Suppressor macrophage (primary cell): ENCODE measurements at places on chromosomes 11 and 22.
A peak's percentile ranks its signal among the peaks of the same experiment; 100 is the strongest.

DNA sequence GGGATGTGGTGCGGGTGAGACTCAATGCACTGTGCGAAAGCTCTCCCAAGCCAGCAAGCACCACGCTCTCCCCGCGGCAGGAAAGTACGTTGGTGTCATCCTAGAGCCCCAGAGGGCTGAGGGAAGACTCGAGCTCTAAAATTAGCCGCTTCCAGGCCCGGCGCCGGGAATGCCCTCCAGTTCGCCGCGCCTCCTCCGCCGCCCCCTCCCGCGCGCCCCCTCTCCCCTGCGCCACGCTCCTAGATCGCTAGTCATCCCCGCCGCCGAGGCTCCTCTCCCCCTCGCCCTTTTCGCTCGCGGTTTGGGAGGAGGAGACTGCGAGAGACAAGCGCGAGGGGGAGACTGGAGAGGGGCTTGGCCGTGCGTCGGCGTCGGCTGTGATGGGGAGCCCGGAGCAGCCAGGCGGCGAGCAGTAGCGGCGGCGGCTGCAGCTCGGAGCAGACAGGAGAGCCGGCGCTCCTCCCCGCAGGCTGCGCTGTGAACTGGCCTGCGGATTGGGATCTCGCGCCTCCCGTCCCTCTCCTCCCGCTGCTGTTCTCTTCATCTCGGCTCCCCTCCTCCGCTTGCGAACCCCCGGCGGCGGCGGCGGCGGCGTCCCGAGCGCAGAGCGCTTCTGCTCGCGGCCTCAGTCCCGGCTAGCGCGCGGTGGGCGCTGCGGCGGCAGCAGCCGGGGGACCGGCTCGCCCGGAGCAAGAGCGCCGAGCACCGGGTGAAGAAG, at the start of gene FAT3:
FAT3 (plus strand) TSS at position 412 of the 718 bp plus-strand sequence. CDS start 127,295 bp downstream, outside the sequence.
- no peak for DNase-seq

GRCh38 chr11:199782-200181, 6.9 kb downstream of the SCGB1C1 start:
- no peak for DNase-seq

DNA sequence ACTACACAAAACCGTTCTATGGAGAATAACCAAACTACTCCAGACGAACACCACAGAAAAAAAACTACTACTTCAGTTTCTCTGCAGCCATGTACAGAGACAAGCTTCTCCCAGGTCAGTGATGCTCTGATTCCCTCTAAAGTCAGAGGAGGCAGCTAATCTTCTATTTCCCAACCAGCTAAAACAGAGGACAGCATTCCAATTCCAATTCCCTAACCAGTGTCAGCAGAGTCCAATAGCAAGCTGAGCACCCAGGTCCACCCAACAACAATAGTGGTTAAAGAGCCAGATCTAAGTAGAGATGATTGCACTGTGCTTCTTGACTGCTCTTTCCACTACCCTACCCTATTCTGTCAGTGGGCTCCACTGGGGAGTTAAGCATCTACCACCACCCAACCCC, 6.7 kb downstream of the XKR3 start:
- DNase-seq = no peak

DNA sequence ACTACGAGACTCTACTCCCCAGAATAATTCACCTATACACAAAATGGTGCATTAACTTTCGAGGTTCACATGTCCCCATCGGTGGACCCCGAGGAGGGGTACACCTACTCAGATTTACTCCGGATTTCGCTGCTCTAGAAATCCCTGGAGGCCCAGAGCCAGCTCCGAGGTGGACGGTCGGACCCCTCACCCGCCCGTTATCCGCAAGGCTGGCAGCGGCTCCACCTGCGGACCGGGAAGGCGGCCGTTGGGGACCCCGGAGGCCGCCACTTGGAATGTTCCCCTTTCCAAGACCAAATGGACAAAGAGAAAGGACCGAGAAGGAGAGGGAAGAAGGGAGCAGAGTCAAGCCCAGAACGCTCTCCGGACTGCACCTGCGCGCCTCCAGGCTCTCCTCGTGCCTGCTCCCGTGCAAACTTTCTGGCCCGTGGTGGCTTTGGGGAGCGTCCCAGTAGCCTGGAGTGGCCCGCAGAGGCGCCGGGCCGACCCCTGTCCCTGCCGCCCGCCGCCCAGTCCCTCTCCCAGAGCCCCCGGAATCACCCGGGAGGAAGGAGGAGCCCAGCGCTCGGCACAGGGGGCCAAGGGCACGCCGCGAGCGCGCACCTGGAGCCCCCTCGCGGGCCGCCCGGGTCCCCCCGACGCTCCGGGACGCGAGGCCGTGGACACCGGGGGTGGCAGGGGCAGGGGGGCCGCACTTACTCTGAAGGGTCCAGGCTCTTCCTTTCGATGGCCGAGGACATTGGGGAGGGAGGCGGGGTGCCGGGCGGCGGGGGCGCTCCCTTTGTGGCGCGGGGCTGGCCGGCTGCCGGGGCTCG, 23.0 kb downstream of the LMO2 start:
- peak; percentile 30 for DNase-seq

DNA sequence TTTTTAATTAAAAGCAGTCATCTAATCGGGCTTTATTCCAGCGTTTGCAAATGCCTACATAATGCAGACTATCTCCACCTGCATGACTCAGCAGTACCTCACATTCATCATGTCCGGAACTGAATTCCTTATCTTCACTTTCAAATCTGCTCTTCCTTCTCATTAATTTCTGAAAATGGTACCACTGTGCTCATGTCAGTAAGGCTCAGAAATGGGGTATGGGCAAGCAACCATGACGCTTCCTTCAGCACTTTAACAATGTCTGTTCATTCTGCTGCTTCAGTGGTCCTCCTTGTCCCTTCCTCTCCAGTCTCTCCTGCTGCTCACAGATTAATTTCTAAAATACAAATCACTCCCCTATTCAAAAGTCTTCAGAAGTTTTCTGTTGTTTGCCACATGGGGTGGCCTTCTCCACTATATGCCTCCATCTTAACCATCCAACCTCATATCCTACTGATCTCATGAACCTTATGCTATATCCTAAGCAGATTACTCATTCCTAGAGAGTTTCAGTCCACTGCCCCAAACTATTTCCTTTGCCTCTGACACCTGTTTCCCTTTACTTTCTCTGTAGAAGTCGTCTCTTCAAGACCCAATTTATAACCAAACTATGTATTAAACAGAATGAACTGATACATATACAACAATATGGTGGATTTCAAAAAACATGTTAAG, 7.0 kb downstream of the GTF2H1 start:
- no peak for DNase-seq

GRCh38 chr11:96178049-96178886, 164.7 kb downstream of the MAML2 start:
- no peak for DNase-seq
